ENCODE measurements at places on chromosomes 4 and X.

DNA sequence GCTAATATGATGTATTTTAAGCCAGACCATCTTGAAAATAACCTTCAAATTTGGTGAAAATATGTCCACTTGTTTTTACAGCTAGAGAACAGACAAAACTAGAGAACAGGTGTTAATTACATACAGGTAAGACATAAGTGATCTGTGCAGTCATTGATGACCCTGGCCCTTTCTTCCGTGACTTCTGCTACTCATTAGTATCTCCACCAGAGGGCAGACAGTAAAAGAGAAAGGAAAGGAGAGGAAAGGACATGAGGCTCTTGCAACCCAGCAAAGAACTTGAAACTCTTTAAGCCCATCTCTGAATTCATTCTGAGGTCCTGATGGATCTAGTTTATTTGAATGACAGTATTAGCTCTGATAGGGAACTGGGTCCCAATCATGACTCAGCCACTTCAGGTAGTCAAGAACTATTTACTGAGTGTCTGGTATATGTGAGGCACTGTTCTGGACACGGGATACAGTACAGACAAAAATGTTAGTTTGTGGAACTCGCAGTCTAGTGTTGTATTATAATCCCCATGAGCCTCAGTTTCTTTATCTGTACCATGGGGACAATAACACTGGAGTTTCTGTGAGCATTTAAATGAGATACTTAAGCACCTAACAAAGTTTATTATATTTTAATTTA, 121.0 kb upstream of the TEX13D start:
- peak; percentile 66 for DNase-seq

GRCh38 chr4:86603311-86603885, 9.3 kb downstream of the PTPN13 start:
- no peak for DNase-seq

- no peak for DNase-seq
Observed at GRCh38 chr4:7213807-7214206, 21.5 kb downstream of the SORCS2 start.

DNA sequence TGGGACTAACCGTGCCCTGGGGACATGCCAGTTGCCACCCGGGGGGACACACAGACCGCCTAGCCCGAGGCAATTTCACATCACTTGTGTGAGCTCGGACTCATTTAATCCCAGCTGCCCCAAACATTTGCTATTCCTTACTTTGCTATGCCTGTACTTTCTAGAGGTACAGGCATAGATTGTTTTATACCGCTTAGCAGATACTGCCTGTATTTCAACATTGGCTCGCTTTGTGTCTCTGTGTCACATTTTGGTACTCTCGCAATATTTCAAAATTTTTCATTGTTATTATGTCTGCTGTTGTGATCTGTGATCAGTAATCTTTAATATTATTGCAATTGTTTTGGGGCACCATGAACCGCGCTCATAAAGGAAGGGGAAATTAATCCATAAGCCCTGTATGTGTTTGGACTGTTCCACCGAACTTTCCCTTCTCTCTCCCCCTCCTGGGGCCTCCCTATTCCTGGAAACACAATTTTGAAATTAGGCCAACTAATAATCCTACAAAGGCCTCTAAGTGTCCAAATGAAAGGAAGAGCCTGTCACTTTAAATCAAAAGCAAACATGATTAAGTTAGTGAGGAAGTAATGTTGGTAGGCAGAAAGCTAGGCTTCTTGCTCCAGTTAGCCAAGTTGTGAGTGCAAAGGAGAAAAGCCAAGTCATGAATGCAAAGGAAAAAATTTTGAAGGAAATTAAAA, 568 bp upstream of the CASP6 start:
- DNase-seq: no peak

DNA sequence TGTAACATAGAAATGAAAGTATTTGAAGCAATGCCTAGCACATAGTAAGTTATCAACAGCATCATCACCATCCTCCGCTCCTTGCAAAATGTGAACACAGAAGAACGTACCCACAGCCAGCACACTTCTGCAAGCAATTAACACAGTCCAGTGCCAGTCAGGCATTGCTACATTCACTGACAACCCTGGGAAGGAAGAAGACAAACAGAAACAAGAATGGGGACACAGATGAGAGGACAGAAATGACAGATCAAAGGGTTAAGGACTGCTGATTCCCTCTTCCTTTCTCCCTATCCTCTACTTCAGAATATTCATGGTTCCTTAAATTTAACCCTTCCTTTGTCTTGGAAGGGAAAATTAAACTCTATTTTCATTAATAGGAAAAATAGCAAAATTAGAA, 53.1 kb downstream of the CHM start:
- no peak for DNase-seq

DNA sequence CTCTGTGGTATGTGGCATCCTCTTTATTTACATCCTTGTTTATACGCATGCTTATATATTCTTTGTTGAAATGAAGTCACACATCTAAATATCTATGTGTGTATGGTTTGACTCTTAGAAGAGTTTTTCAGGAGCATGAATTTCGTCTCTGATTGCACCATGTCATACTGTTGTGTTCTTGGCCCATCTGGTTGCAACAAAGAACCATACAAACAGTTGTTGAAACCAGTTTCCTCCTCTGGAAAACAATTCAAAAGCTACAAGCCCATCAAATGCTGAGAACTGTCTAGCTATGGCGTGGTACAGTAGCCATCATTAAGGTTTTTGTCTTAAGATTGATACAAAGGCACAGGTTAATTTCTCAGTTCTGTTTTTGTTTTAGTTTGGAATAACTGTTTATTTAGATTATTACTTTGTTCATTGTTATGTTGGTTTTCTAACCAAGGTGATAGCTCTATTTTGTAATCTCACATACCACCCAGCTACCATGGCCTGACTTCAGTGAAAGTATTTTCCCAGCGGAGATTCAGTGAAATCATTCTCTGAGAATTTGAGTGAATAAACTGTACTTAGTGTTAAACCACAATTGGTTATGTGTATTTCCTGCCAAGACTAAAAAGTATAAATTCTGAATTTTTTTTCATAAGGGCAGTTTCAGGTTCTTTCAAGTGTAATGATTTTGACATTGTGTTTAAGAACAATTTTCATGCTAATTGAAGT, 91.0 kb downstream of the ARHGAP24 start:
- no peak for DNase-seq

- DNase-seq: no peak
Observed at GRCh38 chr4:176584031-176584606, 208.6 kb downstream of the VEGFC start.

DNA sequence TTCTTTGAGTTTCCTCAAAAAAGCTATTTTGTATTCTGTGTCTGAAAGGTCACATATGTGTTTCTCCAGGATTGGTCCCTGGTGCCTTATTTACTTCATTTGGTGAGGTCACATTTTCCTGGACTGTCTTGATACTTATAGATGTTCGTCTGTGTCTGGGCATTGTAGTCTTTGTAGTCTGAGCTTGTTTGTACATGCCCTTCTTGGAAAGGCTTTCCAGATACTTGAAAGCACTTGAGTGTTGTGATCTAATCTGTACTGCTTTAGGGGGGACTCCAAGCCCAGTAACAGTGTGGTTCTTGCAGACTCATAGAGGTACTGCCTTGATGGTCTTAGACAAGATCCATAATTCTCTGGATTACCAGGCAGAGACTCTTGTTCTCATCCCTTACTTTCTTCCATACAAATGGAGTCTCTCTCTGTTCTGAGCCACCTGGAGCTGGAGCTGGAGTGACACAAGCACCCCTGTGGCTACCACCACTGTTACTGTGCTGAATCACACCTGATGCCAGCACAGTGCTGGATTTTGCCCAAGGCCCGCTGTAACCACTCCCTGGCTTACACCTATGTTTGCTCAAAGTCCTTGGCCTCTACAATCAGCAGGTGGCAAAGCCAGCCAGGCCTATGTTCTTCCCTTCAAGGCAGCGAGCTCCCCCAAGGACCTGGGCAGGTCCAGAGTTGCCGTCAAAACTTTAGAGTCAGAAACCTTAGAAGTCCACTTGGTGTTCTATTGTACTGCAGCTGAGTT, 72.3 kb upstream of the EFHC2 start:
- DNase-seq: no peak

DNA sequence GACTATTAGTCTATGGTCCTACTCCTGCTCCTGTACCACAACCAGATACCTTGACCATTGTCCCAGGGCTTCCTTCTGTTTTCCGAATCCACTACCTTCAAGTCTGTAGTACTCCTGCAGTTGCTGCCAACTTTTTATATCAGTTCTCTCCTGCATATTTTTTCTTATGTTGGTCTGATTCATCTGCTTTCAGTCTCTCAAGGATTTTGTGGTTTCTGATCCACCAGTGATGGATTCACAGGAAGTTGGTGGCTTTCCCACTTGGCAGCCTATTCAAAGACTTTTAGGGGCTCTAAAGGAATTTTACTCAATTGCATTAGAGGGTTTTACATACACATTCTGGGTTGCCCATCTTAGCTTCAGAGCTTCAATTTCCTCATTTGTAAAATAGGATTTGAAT, 23.6 kb downstream of the KIF4A start:
- no peak for DNase-seq

GRCh38 chr4:132818091-132818490, 331.0 kb upstream of the PCDH10 start:
- DNase-seq: no peak

- DNase-seq: no peak
Observed at GRCh38 chr4:174835536-174835935, 6.5 kb upstream of the GLRA3 start.

GRCh38 chr4:2817701-2818350, 24.9 kb downstream of the SH3BP2 start:
- DNase-seq: peak; percentile 16

DNA sequence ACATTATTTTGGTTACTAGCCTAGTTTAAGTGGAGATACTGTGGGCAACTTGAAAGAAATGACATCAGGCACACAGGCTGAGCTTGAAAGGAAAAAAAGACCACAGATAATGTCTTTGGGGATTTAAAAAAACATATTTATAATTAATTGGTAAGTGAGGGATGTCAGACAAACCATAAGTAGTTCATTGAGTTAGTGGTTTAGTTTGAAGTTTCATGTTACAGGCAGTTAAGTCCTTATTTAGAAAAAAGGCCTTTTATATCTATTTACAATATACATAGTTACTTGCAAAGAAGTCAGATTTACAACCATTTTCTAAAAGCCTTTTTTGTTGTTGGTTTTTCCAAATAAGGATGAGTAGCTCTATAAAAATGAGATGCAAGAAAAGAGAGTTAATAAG, 89.2 kb downstream of the CDS1 start:
- no peak for DNase-seq

DNA sequence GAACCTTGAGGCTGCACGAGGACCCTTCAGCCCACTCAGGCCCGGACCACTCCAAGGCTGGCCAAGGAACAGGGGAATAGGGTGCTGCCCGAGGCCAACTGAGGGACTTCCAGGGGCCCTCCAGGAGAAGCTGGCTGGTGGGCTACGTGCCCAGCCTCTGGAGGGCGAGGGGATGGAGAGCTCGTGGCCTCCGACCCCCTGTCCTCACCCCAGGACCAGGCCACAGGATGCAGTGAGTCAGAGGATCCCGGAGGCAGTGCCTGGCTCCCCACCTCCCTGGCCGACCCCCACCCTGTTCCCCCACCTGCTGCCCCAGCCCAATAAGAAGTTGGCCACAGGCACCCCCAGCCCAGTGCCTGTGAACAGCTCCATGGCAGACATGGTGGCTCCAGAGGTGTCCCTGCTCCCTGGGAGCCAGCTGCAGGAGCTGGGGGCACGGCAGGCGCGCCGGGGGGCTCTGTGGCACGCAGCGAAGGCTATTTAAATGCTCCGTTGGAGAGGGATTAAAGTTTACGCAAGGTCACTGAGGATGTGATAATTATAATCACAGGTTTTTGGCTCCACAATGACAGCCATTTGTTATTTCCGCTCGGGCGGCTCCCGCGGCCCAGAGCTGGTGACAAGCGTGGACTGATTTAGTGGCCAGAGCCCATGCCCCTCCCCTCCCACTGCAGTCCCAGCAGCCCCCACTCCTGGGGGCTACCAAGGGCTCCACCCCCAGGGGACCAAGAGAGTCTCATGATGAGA, 95.7 kb upstream of the NKX1-1 start:
- no peak for DNase-seq

DNA sequence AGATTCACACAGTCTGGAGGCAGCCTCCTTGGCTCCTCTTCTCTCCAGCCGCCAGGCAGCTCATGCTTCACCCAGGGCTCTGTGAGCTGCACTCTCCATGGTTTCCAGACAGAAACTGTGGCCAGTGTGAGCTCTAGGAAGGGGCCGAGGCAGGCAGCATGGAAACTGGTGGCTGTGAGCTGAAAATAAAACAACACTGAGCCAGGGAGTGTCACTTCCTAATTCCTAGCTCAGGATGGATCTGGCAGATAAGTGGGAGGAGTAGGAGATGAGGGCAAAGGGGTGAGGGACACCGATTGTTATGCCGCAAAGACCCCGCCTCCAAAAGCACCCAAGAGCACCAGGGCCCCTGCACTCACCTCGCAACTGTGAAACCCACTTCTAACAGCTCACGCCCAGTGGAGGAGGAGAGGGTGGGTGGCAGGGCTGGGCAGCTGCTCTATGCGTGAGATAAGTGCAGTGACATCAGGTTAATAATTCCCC, 69.8 kb downstream of the FHDC1 start:
- no peak for DNase-seq

DNA sequence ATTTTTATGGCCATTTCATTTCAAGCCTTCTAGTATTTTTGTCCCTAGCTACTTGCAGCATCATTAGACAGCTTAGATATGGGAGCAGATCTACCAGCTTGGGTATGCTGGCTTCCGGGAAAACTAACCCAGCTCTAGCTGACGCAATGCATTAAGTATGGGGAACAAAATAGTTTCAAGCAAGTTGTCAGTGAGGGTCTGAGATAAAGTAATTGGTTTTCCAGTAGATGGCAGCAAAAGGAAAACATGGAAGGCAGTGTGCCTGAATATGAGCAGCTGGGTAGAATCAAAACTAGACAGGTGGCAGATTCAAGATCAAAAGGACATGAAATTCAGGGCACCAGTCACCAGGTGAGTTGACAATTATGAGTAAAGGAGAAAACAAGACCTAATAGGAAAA, 340.9 kb upstream of the CTSO start:
- DNase-seq: no peak

GRCh38 chr4:18403327-18403726, 381.8 kb upstream of the LCORL start:
- DNase-seq: no peak

GRCh38 chr4:32112891-32113290, 1392.7 kb downstream of the PCDH7 start:
- DNase-seq: no peak

GRCh38 chr4:131609039-131609438, 1540.1 kb upstream of the PCDH10 start:
- no peak for DNase-seq

DNA sequence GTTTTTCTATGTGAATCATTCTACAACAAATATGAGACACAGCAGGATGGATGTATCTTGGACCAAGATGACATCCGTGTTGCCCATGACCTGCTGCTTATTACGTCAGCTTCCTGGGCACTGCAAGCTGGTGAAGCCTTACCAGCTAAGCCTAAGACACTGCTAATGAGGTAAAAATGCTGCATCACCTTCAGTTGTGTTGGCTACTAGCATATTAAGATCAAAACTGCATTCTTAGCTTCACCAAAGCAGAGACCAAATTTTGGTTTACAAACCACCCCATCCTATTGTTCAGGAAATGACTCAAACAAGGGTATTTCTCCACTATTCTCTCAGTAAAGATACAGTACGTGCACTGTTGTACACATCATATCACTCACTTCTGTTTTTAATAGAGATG, 50.3 kb downstream of the MAML3 start:
- DNase-seq: peak; percentile 51
